Endothelial cell (in vitro differentiated cells): ENCODE measurements at places on chromosomes 16 and 17. TPM values are rescaled to one million over a fixed set of nuclear protein-coding genes. Genes with fewer than 3 reads are reported as not detected.
A peak's percentile ranks its signal among the peaks of the same experiment; 100 is the strongest.

The TMEM204 gene
- total RNA-seq, result 66.3 TPM

The RHBDL1 gene
- 1.6 TPM for total RNA-seq

The TBC1D3C gene
- not detected for total RNA-seq

The KRTAP9-4 gene
- total RNA-seq, result not detected

The MNT gene
- 16.2 TPM for total RNA-seq

DNA sequence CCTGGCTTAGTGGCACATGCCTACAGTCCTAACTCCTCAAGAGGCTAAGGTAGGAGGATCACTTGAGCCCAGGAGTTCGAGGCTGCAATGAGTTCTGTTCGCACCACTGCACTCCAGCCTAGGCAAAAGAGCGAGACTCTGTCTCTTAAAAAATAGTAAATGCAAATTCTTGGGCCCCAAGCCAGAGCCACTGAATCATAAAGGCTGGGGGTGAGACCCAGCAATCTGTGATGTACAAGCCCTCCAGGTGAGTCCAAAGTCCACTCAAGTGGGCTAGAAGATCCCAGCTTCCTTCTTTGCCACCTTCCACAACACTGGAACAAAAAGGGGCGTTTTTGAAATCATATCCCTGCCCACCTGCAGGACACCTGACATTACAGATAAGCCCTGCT is 16.9 kb downstream of the TRIM25 start:
- H3K27ac ChIP-seq, result no peak overlapping the region
- DNase-seq, result no peak
- H3K27me3 ChIP-seq, result peaks cover 14% of the 10 kb centered on the region
- H3K4me3 ChIP-seq, result no peak overlapping the region

DNA sequence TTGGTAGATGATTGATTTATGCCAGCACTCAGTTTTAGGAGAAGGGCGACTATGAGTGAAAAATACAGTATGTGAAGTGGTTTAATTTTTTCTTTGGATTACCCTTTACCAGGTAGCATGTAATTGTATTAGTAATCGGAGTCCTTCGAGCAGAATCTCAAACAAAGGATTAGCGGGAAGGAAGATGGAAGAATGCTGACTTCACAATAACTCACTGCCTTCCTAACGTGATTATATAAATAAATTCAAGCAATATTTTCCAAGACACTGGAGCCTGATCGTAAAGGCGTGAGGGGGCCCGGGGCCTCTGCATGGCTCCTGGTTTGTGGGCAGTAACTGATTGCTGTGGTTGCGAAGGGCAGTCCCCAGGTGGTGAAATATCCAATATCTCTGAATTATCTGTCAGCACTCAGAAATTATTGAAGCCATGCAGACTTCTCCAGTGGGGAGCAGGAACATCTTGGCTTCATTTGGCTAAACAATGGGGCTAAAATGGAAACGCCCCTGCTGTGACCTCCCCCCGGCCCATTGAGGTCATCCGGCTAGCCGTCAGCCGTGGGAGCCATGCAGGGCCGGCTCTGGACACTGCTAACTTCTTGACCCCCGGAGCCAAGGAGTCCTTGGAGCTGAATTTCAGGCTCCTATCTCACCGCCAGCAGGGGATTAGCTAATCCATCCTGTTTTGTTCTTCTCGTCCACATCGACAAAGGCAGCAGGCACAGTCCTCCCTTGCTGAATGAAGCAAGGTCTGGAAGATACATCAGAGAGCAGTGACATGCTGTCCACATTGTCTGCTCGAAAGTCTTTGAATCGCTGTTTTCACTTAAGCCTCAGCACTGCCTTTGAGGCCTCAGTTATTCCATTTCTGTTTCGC is 295.9 kb upstream of the N4BP1 start:
- no peaks in the 10 kb centered on the region for H3K4me1 ChIP-seq
- H3K27me3 ChIP-seq, result peaks cover 1% of the 10 kb centered on the region
- H3K4me3 ChIP-seq, result no peak overlapping the region
- H3K27ac ChIP-seq, result no peak overlapping the region
- DNase-seq, result no peak

DNA sequence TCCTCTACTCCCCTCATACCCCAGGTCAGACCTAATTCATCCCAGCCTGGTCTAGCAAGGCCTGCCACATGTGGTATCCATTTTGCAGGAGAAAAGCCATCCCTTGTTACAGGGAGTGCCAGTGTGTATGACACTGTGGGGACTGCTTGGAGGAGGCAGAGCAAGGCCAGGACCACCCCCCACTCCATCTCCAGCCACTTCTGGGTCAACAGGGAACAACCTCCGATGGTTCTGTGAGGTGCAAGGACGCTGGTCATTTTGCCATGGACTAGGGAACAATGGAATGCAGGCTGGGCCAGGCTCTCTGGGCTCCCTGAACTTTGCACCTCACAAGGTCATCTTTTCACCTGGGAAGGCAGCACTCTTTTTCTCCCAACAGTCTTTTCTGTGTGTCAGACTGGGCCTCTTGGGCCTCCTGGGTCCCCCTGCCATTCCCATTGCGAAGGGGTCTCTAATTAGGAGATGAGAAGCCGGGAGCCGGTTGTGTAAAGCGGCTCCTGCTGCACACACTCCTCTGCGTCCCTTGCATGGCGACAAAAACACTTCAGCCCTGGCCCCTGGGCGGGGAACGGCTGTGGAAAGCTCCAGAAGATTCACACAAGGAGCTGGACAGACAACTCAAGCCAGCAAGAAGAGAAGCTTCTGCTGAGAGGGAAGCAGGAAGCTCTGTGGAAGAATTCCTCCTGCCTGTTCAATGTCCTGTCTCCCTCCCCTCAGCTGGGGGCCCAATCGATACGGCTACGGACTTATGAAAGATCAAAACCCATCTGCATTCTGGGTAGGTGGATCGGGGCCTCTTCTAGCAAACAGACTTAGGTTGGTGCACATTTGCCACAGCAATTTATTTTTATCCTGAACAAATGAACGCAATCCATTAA is 38.5 kb upstream of the MTSS2 start:
- H3K27me3 ChIP-seq, result peaks cover 8% of the 10 kb centered on the region
- no peak overlapping the region for H3K4me3 ChIP-seq
- no peak for DNase-seq

DNA sequence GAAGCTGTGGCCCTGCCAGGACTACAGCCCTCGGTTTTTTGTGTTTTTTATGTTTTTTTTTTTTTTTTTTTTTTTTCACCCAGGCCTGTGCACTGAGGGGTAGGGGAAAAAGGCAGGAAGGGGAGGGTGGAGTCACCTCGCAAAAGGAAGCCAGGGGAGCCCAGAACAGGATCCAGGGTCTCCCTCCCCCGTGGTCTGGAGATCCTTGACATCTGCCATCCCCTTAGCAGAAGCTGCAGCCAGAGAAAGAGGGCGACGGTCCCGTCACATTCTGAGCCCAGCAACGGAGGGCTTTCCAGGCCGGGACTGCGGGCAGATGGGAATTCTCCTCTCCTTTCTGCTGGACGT is 29.1 kb upstream of the PHOSPHO1 start:
- H3K4me3 ChIP-seq, result peak overlapping the region; percentile 67
- DNase-seq, result no peak
- no peaks in the 10 kb centered on the region for H3K4me1 ChIP-seq
- no peaks in the 10 kb centered on the region for H3K36me3 ChIP-seq

DNA sequence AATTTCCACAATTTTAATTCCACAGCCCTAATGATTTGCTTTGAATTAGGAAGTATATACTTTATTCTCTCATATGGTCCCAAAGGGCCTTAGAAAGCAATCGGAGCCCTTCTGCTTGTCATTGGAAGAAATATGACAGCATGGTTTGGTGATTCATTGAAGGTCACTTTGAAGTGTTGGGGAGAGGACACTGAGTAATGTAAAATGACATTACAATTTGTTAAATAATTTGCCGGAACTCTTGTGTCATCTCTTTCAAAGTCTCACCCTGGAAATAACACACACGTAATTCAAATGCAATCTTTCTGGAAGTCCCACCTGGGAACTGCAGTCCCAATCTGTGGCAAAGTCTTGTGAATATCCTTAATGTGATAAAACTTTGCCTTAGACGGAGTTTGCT is 59.8 kb downstream of the BMERB1 start:
- H3K27ac ChIP-seq, result no peak overlapping the region
- no peaks in the 10 kb centered on the region for H3K27me3 ChIP-seq
- H3K36me3 ChIP-seq, result peaks cover 10% of the 10 kb centered on the region
- H3K4me3 ChIP-seq, result no peak overlapping the region
- DNase-seq, result no peak

DNA sequence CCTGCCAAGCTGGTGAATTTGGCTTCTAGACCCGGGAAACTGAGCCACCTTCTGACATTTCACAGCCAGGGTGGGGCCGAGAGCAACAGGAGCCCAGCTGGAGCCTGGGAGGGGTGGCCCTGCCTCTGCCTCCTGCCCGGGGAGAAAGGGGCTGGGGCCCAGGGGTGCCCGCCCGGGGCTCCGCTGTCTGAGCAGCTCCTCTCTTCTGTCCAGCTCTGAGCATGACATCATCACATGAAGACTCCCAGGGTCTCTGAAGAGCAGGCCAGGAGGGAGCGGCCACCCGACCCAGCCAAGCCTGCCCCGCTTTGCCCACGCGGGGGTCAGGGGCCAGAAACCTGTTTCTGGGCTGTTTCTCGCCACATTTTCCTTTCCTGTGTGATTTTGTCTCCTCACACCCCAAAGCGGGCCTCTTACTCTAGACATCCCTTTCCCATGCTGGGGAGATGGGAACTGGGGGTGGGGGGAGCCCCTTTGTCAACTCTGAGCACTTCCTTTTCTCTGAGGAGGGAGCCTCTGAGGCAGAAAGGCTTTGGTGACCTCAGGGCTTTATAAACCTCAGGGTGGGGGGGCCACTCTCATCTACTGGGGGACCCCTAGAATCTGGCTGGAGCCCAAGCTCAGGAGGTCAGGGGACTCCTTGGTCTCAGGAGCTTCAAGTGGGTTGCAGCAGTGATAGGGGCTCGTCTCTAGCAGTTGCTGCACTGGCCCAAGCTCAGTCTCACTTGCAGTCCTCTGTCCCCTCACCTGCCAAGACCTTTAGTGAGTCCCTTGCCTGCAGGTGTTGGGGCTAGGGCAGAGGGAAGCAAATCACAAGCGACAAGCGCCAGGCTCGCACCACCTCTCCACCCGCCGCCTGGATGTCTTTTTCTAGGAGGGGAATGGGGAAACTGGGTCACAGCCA is 7.6 kb downstream of the UBALD2 start:
- peaks cover 21% of the 10 kb centered on the region for H3K4me1 ChIP-seq
- no peak for DNase-seq
- H3K4me3 ChIP-seq, result no peak overlapping the region
- peaks cover 14% of the 10 kb centered on the region for H3K36me3 ChIP-seq
- H3K27ac ChIP-seq, result no peak overlapping the region

GRCh38 chr17:556431-556995 is 158.1 kb downstream of the VPS53 start:
- no peak overlapping the region for H3K27ac ChIP-seq
- H3K27me3 ChIP-seq, result peaks cover 1% of the 10 kb centered on the region
- no peak for DNase-seq
- no peak overlapping the region for H3K4me3 ChIP-seq

- H3K4me3 ChIP-seq, result no peak overlapping the region
- no peak for DNase-seq
- peaks cover 8% of the 10 kb centered on the region for H3K4me1 ChIP-seq
Observed at GRCh38 chr17:70190959-70191805, 21.9 kb downstream of the KCNJ2 start.

- H3K27me3 ChIP-seq, result peaks cover 2% of the 10 kb centered on the region
- no peak overlapping the region for H3K4me3 ChIP-seq
- peaks cover 26% of the 10 kb centered on the region for H3K4me1 ChIP-seq
Observed at GRCh38 chr17:10292057-10292937, 80.5 kb downstream of the MYH13 start.

GRCh38 chr16:31094088-31094423 is 541 bp downstream of the VKORC1 start:
- H3K27me3 ChIP-seq, result peaks cover 26% of the 10 kb centered on the region
- H3K4me1 ChIP-seq, result peaks cover 11% of the 10 kb centered on the region
- peak overlapping the region; percentile 94 for H3K4me3 ChIP-seq
